ENCODE measurements at places on chromosomes 7 and 10.

- DNase-seq, result no peak
These were observed 18.8 kb downstream of the BMPR1A start for GRCh38 chr10:86775056-86775869.

DNA sequence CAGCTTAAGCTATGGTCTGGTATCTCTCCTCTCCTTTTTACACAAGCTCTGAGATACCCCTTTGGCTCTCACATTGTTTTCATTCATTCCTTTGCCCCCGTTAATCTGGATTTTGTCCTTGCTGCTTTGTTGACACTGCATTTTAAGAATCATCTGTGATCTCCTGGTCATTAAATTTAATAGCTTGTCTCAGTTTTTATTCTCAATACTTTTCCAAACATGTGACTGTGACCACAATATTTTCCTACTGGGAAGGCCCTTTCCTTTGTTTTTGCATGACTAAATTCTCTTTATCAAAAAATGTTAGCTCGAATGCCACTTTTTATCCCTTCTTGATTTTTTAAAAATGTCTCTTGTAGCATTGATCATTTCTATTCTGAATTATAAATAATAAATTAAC, 171.2 kb downstream of the SUGCT start:
- DNase-seq, result no peak

- peak; percentile 86 for DNase-seq
These were observed 6.1 kb downstream of the GSTO2 start for GRCh38 chr10:104274762-104275721.

- DNase-seq, result no peak
These were observed 34.6 kb upstream of the HECW1 start for GRCh38 chr7:43077732-43078391.

- DNase-seq, result no peak
These were observed 81.3 kb upstream of the DKK1 start for GRCh38 chr10:52232561-52233350.
